ENCODE measurements at places on chromosomes 2 and 18.

DNA sequence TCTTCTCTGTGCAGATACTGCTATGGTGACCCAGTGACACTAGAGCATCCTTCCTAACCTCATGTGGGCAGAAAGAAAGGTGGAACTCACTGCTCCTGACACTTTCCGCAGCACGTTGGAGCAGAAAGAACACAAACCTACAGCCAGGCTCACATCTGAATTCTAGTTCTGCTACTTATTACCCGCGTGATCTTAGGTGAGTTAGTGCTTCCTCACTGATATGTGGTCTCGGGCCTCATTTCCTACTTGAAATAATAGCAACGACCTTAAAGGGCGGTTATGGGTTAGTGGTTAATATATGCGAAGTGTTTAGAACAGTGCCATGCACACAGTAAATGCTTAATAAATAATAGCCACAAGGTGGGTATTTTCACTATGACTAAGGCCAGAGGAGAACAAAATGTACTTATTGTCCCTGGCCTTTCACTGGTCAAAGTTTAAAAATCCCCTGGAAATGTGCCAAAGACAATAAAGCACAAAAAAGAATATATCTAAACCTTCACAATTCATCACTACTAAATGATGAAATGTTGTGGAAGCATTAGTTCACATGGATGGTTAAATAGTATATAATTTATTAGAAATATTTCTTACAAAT lies 66.6 kb downstream of the MYOM1 start:
- no peak for DNase-seq

DNA sequence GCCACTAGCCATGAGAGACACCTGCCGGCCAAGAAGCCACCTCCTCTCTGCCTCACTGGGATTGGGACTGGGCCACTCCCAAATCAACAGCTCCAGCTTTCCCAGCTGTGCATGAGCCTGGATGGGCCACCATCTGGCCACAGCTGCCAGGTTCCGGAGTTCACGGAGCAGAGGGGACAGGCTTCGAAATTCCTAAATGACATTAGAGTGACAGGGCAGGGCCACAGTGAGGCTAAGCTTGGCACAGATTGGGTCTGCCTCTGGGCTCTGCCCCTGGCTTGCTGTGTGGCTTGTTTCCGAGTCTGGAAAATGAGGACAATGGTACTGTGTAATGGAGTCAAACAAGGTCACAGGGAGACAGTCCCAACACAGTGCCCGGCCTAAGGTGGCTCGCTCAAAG lies 6.5 kb downstream of the DIPK1C start:
- no peak for DNase-seq

GRCh38 chr2:143524559-143525401 lies 395.6 kb downstream of the ARHGAP15 start:
- DNase-seq = no peak

DNA sequence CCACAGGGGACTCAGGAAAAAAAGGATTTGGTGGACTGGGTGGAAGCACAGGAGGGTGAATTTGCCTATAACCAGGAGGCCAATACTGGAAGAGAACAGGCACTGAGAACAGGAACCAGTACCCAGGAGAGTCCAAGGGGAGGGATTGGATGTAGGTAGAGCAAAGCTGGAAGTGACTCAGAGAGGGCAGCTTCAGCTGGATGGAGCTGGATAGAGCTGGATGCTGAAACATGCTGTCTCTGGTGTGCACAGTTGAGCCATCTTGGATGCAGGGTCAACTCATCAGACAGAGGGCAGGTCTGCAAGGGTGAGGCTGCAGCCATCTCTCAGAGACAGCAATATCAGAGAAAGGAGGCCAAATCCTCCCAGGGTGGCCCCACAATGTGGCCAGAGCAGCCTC lies 134.0 kb downstream of the GALNT14 start:
- no peak for DNase-seq

DNA sequence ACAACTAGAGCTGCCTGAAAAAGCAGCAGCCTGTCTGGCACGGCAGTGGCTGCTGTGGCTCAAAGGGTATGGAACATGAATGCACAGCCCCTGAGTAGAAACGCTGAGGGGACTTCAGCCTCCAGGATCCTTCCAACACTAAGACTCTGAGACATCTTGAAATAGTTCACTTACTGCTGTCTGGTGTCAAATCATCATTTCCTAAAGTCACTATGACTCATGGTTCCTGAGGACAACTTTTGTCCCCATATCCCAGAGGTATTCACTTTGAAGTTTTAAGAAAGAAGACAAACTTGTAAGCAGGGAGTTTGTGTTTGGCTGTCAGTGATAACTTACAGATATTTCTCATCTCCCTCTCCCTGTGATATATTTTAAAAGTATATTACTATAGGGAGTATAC lies 33.3 kb upstream of the NEB start:
- no peak for DNase-seq

DNA sequence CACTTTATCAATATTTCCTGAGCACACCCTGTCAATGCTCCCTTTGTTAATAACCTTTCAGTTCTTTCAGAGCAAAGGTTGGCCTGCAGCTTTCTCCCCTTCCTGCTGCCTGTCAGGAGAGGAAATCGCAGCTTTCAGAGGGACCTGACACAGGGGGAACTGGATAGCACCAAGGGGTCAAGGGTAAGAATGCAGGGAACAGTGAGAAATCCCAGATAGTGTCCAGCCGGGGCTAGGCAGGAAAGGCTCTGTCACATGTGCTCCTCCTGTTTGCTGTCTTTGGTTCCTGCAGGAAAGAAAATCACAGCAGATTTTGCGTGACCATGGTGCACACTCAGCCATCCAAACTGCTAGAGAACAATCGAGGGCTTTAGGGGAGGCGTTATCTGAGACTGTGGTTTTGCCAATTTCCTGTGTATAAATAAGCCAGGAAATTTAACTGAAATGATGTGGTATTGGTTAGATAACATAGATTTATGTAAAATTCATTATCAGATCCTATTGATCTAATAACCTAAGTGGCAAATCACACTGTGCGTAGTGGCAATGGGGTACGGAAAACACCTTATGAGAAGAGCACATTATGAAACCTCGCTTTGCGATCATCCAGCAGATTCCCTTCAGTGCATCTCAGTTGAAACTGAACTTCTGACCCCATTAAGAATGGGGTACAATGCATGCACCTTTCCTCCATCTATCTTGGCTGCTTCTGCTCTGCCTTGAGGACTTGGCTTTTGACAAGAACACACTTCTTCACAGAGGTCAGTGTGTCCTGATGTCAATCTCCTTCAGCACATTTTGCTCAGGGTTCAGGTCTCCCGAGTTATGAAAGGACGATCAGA lies 178.0 kb downstream of the ICOS start:
- no peak for DNase-seq

- no peak for DNase-seq
Measured at GRCh38 chr2:602571-603359, 74.4 kb downstream of the TMEM18 start.

- DNase-seq = no peak
Measured at GRCh38 chr18:38933322-38933721, 1367.7 kb upstream of the CELF4 start.

GRCh38 chr2:156046900-156047299 lies 285.6 kb downstream of the NR4A2 start:
- DNase-seq = no peak

DNA sequence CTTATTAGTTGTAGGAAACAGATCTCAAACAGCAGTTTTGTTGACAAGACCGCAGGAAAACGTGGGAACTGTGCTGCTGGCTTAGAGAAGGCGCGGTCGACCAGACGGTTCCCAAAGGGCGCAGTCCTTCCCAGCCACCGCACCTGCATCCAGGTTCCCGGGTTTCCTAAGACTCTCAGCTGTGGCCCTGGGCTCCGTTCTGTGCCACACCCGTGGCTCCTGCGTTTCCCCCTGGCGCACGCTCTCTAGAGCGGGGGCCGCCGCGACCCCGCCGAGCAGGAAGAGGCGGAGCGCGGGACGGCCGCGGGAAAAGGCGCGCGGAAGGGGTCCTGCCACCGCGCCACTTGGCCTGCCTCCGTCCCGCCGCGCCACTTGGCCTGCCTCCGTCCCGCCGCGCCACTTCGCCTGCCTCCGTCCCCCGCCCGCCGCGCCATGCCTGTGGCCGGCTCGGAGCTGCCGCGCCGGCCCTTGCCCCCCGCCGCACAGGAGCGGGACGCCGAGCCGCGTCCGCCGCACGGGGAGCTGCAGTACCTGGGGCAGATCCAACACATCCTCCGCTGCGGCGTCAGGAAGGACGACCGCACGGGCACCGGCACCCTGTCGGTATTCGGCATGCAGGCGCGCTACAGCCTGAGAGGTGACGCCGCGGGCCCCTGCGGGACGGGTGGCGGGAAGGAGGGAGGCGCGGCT lies at the start of gene TYMS:
Gene TYMS, plus strand, starts transcription at position 343 of the 690 bp plus-strand sequence. Its CDS starts 90 bp downstream, at position 433.
- DNase-seq = peak; percentile 22

- DNase-seq = no peak
Measured at GRCh38 chr2:236572482-236572881, 2.9 kb downstream of the ACKR3 start.

DNA sequence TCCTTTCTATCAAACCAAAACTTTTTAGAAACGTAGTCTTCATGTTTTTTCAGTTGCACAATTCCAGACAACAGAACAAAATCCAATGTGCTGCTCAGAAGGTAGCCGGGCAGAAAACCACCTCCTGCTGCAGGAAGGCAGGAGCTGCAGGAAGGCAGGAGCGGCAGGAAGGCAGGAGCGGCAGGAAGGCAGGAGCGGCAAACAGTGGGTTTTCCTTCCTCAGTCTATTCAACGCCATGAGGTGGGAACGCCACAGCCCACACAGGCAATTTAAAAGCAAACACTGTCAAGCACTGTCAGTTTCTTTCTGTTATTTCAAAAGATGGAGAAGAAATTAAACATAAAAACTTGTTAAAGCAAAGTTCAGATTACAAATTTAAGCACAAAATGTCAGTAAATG lies 601.2 kb upstream of the SALL3 start:
- DNase-seq = no peak

DNA sequence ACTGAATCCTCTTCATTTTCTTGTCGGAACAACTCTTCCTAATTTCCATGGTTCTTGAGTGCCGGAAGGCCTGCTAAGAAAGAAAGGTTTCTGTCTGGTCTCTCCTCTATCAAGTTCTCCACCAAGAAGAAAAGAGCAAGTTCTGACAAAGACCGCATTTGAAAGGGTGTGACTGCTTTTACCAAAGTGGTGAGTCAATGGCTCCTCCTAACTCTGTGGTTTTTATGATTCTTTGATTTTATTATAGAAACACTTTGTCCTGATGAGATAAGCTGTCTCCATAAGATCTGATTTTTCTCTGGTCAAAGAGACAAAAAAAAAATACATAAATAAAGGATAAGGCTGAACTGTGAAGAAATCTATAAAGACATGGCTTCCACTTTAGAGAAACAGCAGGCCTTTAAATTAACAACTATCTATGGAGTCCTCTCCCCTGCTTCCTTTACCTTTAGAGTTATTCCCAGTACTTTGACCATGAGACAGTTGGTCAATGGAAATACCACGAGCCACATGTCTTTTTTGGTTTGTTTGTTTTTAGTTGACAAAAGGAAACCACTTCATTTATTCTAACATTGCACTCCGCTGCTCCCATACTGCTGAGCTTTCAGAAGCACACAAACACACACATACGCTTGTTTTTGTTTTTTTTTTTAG lies 67.7 kb downstream of the REL start:
- DNase-seq = no peak

GRCh38 chr2:128789221-128789620 lies 470.6 kb upstream of the HS6ST1 start:
- DNase-seq = no peak

DNA sequence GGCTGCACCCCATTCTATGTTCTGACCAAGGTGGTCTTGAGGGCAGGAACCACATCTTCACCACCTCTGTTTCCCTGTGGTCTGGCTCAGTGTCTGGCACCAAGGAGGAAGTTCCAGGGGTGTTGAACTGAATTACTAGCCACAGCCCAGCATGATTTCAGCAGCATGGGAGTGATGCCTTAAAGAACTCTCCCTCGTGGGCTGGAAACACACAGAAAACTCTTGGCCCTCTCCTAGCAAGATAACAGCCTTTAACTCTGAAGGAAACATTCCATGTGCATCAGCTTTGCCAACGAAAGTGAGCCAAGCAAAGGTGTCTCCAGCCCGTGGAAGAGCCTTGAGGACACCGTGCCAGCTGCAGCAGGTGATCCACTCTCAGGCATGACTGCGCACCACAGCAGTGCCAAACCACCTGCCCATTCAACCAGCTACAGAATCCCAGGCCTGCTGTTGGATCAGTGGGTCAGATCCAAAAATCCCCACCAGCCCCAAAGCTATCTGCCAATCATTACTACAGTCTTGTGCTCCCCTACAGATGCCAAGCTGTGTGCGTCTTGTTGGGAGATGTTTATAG lies 124.8 kb downstream of the TTC32 start:
- DNase-seq = no peak

- DNase-seq = no peak
Measured at GRCh38 chr2:168159754-168160585, 87.4 kb downstream of the STK39 start.

GRCh38 chr18:35215026-35215425 lies 25.8 kb upstream of the ZNF397 start:
- DNase-seq = no peak

GRCh38 chr2:12723736-12724463 lies 7.2 kb downstream of the TRIB2 start:
- DNase-seq = no peak
